Lung (tissue), 17 donors: ENCODE measurements at places on chromosomes 4 and X. TPM values are rescaled to one million over a fixed set of nuclear protein-coding genes. Genes with fewer than 3 reads are reported as not detected.

ARHGEF6 gene
- 4.9 TPM for polyA plus RNA-seq

GRCh38 chrX:30949554-30949953 lies 60.5 kb upstream of the TAB3 start:
- DNase-seq, result no peak

- no peak for DNase-seq
These were observed 262.0 kb downstream of the PPP1R2C start for GRCh38 chrX:42515939-42516338.

- no peak for DNase-seq
These were observed 11.1 kb upstream of the GPM6A start for GRCh38 chr4:175823015-175823742.

DNA sequence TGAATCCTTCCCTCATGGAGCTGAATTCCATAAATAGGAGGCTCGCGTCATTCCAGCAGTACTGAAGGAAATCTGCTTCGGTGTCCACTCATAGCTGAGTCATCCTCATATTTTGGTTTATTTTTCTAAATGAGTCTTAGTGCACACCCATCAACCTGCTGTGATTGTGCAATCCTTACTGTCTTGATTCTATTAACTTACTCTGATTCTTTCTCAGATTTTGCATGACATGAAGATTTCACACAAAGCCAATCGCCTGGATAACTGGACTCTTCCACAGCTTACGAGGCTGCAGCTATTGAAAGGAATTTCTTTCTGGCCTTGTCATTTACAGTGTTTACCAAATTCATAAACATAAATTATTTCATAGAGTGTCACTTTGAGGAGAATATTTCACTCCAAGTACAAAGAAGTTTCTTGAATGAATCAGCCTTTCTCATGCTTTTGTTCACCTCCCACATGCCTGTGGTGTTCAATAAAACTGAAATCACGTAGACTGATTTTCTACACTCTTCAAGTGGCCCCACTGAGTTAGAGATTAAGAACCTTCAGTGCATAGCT lies 207.6 kb upstream of the SLITRK2 start:
- no peak for DNase-seq

GRCh38 chr4:115323106-115323707 lies 209.8 kb upstream of the NDST4 start:
- DNase-seq, result no peak

DNA sequence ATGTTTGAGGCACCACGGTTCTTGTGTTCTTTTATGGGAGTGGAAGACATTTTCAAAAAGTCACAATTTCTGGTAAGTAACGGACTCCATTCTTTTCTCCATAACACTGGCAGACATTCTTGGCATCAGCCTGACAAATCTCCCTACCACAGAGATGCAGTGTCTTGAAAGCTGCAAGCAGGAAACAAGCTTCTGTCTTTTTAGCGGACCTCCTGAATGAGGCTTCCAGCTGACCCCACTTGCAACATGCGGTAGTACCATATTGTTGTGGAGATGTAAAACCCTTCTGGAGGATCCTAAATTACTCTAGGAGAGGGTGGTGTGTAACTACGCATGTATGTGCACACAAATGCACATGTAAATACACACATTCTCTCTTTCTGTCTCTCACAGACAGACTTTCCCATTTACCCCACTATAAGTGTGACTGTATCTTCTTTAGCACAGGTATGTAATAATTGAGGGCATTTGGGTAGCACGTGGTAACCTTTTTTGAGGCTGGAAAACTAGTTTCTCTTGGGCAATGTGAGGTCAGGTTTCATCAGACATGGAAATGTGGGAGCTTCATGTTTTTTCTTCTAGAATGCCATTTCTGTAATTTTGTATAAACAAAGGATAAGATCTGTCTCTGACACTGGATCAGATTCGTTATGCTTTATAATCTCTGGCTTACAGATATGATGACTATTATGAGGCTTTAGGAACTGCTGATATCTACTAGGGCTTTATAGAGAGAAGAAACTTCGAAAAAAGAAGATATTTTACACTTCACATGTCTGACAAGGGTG lies 130.1 kb downstream of the MGST2 start:
- peak; percentile 54 for DNase-seq

- DNase-seq, result no peak
These were observed 37.4 kb downstream of the GPR143 start for GRCh38 chrX:9728261-9728660.

DNA sequence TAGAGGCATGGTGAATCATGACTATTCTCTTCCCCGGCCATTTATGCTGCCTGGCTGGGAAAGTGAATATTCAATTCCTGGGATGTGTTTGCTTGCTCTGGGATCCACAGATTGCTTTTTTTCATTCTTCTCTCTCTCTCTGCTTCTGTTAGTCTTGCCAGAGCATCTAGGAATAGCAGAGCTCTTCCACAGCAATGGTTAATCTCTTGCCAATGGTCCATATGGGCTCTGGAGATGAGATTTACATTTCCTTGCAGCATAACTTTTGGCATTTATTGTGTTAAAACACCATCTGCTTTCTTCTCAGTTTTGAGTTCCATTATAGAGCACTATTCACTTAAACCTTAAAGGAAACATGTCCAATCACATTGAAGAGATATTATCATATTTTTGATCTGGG lies 59.2 kb upstream of the GUCY1A1 start:
- no peak for DNase-seq
